AG09319 (cell line): ENCODE measurements at places on chromosomes 3 and 15.

GRCh38 chr3:77147836-77148578, 108.1 kb downstream of the ROBO2 start:
- no peak for DNase-seq

DNA sequence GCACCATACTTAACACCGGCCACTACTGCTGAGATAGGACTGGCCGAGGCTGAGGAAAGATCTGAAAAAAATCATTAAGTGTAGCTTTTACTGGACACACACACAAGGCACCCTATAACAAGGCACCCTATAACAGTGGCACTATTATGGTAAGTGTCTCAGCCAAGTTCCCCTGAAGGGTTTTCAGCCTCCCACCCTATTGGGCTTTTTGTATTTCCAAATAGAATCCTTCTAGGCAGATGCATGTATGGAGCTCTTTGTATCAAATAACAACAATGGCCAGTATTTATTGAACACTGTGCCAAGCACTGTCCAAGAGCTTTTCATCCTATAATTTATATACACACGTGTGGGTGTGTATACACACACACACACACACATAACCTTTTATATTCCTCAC, 6.7 kb upstream of the DNAJA4 start:
- no peak for DNase-seq

DNA sequence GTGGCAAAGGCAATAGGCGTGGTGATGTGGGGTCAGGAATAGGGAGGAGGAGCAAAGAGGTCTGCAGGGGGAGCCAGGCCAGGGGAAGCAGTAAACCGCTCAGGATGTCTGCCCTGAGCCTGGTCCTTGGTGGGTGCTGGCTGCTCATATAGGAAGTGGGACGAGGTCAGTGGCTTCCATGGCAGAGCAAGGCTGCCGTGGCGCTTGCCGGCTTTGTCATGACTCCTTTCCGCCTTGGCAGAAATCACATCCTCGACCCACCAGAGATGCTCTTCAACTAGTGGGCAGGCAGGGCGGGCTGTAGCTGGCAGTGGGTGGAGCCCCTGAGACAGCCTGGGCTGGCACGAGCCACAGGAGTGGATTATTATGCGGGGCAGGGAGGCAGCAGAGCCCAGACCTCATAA, 13.1 kb upstream of the SKOR1 start:
- no peak for DNase-seq

DNA sequence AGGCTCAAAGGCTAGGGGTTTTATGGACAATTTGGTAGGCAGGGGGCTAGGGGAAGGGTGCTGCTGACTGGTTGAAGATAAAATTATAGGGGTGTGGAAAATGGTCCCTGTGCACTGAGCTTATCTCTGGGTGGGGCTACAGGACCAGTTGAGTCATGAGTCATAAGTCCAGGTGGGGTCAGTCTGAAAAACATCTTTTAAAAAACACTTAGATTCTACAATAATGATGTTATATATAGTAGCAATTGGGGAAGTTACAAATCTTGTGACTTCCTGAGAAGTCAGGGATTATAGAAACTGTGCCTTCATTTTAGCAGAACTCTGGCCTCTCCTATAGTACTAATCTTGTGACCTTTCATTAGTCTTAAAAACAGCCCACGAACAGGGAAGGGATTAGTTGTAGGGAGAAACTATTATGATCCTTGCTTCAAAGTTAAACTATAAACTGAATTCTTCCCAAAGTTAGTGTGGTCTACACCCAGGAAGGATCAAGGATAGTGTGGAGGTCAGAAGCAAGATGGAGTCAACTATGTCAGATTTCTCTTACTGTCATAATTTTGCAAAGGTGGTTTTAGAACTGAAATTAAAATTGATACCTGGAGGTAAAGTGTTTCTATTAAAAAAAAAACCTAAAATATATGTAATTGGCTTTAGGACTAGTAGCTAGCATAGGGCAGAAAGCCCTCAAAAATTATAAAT, 130.1 kb downstream of the P2RY1 start:
- DNase-seq = no peak

DNA sequence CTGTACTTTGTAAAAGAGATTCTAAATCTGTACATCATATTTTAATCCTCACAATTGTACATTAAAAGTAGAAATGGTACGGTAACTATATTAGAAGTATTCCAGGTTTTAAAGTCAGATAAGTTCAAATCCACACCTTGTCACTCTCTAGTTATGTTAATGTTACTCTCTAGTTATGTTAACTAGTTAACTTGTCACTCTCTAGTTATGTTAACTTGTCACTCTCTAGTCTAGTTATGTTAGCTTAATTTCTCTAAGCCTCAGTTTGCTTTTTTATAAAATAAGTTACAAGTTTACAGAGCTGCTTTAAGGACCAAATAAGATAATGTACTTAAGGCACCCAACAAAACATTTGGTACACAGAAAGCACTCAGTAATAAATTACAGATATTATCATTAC, 42.6 kb downstream of the ZNF280D start:
- no peak for DNase-seq

GRCh38 chr3:78337801-78338211, 1297.9 kb downstream of the ROBO2 start:
- peak; percentile 41 for DNase-seq

DNA sequence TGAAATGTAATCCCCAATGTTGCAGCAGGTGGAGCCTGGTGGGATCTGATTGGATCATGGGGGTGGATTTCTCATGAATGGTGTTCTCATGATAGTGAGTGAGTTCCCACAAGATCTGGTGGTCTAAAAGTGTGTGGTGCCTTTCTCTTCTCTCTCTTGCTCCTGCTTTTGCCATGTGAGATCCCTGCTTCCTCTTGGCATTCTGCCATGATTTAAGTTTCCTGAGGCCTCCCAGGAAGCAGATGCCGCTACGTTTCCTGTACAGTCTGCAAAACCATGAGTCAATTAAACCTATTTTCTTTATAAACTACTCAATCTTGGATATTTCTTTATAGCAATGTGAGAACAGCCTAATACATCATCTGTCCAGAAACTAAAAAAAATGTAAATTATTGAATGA, 298.3 kb downstream of the MEX3B start:
- DNase-seq = no peak

DNA sequence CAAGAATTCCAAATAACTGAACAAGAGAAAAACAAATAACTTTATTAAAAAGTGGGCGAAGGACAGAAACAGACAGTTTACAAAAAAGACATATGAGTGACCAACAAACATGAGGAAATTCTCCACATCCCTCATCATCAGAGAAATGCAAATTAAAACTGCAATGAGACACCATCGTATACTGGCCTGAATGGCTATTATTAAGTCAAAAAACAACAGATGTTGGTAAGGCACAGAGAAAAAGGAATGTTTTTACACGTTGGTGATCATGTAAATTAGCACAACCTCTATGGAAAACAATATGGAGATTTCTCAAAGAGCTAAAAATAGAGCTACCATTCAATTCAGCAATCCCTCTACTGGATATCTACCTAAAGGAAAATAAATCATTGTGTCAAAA, 1260.4 kb upstream of the ALCAM start:
- DNase-seq = no peak

- no peak for DNase-seq
These were observed 138.6 kb upstream of the CGNL1 start for GRCh38 chr15:57237676-57238075.

DNA sequence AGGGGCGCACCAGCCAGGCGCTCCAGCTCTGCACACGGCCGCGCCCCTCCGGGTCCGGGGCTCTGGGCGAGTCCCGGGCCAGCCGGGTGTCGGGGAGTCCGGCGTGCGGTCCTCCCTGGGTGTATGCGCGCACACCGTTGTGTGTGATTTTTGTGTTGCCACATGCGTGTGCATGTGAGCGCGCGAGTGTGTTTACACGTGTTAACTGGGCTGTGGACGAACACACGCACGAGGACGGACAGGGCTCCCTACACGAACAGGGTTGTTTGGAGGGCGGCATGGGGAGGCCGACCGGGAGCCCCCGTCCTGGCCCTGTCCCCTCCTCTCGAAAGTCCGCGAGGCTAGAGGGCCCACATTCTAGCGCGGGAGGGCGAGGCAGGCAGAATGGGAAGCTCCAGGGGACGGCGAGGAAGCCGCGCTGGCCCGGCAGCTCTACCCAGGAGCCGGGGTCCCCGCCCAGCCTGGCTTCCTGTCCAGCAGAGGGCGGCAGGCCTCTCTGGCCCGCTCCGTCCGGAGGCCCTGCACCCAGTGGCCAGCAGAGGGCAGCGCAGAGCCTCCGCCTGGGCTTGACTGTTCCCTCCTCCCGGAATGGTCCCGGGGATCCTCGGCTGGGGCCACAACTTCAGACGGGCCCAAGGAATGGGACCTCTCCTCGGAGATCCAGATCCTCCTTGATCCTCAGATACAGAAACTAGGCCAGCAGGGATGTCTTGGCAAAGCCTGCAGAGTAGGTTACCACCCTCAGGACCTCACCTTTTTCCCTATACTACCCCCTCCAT, 611 bp upstream of the LINGO1 start:
- DNase-seq = peak; percentile 40

DNA sequence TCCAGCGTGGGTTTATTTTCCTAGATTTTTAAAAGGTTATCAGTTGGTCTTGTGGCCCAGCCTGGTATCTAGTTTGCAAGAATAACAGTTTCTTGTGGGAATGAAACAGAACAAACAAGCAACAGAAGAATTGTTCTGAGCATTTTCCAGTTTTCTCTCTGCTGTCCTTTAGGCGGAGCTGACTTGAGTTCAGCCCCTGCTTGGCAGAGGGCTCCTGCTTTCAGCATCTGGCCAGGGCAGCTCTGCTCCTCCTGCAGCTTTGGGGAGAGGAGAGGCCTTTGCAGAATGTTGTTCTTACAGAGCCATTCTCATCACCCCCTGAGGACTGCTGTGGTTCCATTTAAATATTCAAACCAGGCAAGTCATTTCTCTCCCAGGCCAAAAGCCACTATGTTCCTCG, 117.7 kb downstream of the ALDH1A2 start:
- DNase-seq = no peak

DNA sequence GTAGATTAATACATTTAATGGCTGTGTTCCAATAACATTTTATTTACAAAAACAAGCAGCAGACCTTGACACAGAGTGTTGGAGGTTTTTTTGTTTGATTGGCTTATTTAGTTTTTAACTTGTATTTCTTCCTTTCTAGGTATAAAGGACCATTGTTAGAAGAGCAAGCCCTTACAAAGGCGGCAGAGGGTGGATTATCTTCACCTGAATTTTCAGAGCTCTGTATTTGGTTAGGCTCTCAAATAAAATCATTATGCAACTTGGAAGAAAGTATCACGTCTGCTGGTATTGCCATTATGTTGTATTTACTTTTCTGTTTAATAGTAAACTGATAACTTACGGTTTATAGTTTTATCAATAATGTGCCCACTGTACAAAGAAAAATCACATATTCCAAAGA, 10.0 kb downstream of the FAM98B start:
- no peak for DNase-seq

DNA sequence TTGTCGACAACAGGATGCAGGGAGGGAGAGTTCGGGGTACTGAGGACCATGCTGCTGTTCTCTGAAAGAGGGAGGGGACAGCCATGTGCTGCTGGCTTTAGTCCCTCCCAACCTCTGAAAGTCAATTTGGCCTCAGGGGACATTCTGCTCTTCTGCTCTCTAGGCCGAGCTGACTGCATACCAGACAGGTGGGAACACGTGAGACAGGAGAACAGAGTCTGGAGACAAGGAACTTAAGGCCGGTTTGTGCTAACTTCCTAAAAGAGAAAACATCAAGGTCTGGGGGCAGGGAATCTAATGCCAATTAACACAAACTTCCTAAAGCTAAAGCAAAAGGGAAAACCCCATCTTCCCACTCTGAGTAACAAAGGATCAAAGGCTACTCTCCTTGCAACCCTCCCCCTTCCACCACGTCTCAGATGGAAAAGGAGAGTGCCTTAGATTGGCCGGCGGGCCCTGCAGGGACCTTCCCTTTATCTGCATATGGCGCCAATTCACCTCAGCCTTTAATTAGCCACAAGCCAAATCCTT, 41.0 kb downstream of the SLCO2A1 start:
- no peak for DNase-seq
